Activated CD4-positive, alpha-beta T cell treated with anti-CD3 and anti-CD28 coated beads for 1 hour (primary cell): ENCODE measurements at places on chromosomes 6 and 20.

- DNase-seq, result no peak
Observed at GRCh38 chr6:109091314-109092024, 3.2 kb downstream of the SESN1 start.

DNA sequence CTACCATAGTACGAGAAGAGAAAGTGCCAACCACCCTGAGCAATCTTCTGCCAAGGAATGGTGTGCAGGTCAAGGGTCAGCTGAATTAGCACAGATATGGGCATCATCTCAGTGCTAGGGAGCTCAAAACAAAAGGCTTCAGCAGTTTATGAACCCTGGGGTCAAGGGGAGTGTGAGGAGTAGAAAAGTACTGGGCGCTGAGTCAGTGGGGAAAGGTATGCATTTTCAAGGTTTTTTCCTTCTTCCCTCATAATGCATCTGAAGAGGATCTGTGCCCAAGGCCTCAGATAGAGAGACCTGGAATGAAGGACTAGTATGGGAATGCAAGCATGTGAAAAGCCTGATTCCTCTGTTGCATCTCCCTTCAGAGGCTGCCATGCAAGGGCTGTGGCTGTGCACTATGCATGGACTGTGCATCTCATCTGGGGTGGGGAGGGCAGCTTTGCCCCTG is 81.7 kb downstream of the PERP start:
- no peak for DNase-seq

GRCh38 chr6:12238219-12238618 is 51.9 kb upstream of the EDN1 start:
- no peak for DNase-seq

GRCh38 chr6:134520181-134521115 is 202.5 kb upstream of the SGK1 start:
- no peak for DNase-seq

DNA sequence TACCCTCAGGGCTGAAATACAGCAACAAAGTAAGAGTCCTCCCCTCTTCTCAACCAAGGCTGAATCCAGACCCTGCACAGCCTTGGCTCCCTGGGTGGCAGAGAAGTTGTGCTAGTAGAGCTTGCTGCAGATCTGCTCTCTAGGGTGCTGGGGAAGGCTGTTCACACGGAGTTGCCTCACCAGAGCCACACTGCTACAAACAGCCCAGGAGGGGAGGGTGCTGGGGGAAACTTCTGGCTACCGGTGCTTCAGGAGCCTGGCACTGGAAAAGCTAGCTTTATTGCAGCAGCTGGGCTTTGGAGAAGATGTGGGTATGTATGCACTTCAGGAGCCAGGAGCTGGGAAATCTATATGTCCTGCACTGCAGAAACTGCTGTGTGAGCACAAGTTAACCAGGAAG is 37.6 kb upstream of the SUPT3H start:
- DNase-seq, result no peak

- no peak for DNase-seq
Observed at GRCh38 chr20:51275181-51275580, 252.3 kb upstream of the KCNG1 start.

DNA sequence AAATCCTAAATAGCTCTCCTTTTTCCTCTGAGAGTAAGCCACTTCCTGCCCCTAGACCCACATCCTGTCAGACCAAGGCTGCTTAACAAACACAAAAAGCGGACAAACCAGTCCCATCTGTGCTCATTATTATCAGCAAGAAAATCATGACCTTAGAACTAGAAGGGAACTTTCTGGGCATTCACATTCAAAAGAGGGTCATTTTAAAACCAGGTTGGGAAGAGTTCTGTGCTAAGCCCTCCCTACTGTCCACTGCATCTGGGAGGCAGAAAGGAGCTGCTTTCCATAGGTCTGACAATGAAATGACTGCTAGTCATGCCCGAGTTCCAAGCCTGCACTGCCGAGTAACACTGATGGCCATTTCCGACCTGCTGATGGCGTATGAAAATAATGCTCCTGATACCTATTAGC is 15.4 kb downstream of the EZR start:
- no peak for DNase-seq

GRCh38 chr20:47061549-47061948 is 166.9 kb downstream of the EYA2 start:
- no peak for DNase-seq

DNA sequence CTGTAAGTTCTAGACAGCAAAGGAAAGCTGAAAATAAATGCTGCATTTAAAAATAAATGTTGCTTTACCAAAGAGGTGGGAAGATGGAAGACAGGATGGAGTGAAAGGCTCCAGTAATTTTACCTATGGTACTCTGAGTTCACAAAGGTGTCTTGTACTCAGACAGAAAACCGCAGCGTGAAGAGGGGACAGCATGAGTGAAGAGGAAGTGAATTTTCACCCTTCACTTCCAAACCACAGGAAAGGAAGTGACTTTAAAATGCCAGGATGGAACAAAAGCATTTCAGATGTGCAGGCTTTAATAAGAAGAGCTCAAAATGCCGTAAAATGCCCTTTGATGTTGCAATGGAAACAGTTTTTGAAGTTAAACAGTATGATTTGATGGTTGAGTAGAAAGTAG is 91.2 kb upstream of the TINAG start:
- no peak for DNase-seq

DNA sequence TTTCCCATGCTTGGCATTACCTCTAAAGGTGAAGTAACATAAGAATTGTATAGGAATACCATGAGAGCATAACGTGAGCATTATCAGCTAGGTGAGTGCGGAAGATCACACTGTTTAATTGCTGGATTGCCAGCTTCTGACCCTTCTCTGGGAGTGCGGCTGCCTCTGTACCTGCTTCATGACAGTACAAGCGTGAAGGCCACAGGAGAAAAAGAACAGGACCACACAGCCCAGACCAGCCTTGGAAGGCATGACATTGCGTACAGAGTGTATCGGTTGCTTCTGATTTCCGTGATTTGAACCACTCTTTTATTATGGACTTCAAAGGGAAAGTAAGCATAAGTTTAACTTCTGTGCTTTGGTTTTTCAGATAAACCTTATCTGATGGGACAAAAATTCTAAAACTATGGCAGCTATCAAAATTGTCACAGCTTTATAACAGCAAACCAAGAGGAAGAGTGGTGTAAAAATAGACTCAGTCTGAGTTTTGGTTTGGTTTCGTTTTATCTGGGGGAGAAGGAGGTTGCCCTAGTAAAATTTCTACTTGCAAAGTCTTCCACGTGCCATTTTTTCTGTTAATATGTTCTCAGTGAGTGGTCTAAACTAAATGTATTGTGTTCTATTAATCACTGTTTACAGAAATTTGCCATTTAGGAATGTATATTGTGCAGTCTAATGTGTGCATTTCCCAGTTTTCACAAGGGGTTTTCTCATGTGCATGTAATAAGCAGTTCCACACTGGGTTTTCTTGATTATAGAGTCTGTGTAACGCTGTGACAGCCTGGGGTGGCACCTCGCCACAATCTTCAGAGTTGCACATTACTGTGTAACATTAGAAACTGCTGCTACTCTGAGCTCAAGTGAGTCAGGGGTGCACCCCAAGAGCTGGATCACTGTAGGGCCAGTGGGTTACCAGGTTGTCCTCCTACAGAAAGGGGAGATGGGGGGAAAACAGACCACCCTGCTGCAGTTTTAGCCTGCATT is 97.3 kb downstream of the RPP40 start:
- DNase-seq, result no peak

DNA sequence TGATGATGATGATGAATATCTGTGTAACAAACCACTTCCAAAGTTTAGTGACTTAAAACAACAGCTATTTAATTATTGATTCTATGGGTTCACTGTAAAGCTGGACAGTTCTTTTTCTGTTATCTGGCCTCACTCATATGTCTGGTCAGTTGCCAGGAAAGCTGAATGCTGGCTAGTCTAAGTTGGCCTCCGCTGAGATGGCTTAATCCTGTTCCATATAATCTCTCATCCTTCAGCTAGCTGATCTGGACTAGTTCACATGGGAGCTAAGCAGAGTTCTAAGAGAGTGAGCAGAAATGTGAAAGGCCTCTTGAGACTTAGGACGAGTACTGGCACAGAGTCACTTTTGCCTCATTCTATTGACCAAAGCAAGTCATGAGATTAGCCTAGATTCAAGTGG is 334.7 kb upstream of the FLRT3 start:
- DNase-seq, result no peak

DNA sequence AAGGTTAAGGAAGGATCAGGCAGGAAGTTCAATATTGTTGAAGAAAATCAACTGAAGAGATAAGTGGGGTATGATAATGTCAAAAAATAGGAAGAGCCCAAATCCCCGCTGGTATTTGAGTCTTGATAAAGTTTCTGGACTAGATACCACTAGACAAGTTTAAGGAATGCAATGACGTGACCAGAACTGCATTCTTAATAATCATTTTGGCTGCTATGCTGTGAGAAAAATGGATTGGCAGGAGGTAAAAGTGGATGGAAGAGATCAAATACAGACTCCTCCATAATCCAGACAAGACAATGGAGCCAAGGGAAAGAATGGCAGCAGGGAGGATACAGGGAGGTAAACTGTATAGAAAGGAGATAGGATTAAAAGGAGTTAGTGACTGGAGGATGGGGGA is 128.2 kb downstream of the COL12A1 start:
- no peak for DNase-seq

DNA sequence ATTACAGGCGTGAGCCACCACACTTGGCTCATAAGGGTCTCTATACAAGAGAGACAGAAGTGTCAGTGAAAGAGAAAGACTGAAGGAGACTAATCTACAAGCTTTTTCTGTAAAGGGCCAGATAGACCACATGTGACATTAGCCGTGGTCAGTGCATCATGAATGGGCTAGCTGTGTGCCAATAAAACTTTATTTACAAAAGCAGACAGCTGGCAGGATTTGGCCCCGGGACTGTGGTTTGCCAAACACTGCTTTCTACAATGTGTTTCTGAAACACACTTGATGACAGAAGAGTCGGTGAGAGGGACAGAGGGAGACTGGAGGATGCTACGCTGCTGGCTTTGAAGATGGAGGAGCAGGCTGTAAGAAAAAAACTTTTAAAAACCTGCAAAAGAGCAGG is 285.4 kb downstream of the TFAP2C start:
- DNase-seq, result no peak

DNA sequence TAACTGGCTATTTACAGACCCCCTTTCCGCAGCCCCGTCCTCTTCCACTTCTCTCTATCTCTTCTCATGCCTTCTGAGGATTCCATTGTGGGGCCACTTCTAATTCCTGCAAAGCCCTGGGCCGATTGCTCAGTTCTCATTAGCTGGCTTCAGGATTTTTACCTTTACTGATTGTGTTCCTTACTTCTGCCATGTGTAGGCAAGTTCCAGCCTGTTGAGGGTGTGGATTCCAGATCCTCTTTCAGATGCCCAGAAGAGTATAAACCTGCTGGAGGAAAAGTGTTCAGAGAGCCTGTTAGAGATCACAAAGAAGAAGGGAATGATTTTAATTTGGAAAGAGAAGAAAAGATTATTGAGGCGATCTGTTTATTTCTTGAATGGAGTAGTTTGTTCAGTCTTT is 5.4 kb downstream of the DSE start:
- no peak for DNase-seq

DNA sequence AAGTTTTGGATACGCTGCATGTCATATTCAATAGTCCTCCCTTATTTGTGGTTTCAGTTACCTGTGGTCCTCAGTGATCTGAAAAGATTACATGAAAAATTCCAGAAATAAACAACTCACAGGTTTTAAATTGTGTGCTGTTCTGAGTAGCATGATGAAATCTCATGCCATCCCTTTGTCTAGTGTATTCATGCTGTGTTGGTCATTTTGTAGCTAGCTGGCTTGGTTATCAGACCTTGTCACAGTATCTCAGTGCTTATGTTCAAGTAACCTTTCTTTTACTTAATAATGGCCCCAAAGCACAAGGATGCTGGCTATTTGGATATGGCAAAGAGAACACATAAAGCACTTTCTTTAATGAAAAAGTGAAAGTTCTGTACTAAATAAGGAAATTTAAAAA is 78.3 kb downstream of the FUT9 start:
- DNase-seq, result no peak

GRCh38 chr20:56752274-56752673 is 123.2 kb downstream of the TFAP2C start:
- DNase-seq, result no peak

GRCh38 chr20:60695226-60696000 is 556.6 kb upstream of the CDH4 start:
- no peak for DNase-seq

GRCh38 chr20:12074111-12074655 is 156.5 kb downstream of the BTBD3 start:
- no peak for DNase-seq

DNA sequence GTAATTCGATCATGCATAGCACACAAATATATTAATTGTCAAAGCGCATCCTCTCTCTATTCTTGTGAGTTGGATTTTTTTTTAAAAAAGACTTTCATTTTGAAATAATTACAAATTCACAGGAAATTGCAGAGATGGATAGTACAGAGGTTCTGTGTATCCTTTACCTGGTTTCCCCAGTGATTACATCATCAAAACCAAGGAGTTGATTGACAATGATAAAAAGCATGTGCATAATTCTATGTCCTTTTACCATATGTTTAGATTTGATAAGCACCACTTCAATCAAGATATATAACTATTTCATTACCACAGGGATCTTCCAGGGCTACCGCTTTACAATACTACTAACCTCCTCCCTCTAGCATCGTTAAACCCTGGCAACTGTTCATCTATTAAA is 40.2 kb downstream of the CCN2 start:
- DNase-seq, result no peak

DNA sequence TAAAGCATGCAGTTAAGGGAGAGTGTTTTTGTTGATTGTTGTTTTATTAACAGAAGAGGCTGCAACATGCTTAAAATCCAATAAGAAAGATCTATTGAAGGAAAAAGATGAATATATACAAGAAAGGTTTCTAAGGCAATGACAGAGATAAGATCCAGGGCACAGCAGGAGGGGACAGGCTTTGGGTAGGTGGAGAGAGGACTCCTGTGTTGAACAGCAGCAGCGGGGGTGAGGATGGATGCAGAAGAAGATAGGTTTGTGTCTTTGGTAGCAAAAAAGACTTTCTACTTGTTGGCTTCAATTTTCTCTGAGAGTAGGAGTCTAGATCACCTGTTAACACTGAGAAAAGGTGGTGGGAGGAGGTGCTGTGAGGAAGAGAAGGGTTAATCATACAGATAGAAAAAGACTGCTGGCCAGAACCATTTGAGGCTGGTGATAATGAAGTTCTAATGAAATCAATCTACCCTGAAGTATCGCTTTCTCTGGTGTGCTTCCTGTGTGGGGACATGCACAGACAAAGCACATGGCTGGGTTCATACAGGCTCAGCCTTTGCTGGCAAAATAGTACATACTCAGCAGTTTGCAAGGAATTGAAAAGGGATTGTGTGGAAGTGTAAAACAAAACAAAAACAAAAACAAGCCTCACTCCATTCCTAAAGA is 17.2 kb upstream of the DST start:
- no peak for DNase-seq

DNA sequence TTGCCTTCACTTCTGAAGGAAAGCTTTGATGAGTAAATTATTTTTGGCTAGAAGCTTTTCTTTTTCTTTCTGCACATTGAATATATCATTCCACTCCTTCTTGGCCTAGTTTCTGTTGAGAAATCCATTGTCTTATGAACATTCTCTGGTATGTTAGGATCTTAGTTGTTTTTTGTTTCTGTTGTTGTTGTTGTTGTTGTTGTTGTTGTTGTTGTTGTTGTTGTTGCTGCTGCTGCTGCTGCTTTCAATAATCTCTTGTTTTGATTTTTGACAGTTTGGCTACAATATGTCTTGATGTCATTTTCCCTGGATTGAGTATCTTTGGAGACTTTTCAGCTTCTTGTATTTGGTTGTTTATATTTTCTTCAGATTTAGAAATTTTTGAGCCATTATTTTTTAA is 836.5 kb upstream of the MAN1A1 start:
- no peak for DNase-seq

GRCh38 chr20:50186151-50186885 is 4.3 kb upstream of the CEBPB start:
- DNase-seq, result peak; percentile 78
